ENCODE measurements at places on chromosomes 11 and 22.
A peak's percentile ranks its signal among the peaks of the same experiment; 100 is the strongest.

DNA sequence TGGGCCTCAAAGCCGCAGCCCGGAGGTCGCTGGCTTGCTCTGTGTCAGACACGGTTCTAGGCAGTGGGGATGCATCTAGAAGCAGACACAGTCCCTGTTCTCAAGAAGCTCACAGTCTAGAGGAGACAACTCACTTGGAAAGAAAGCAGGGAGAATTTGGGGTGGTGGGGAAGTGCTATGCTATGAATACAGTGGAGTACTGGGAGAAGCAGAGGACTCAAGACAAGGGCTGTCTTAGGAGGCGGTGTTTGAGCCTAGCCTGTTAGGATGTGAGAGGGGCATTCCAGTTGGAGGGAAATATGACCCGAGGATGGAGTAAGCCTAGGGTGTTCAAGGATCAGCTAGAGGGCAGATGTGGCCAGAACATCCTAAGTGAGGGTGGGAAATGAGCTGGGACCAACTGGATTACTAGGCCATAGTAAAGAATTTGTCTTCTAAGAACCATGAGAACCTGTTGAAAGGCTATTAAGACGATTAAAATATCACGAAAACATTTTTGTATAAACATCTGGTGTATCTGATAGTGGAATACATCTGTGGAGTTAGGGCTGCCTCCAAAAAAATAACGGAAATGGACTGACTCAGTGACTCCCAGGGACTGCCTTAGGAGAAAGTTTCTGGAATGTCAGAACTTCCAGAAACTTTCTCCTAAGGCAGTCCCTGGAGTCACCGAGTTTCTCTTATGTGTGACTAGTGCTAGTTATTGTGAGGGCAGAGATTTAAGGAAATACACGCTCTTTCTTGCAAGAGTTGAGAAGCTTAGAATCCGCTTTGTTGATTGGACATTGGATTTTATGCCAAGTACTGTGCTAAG lies 1.1 kb upstream of the PITPNB start:
- no peak for DNase-seq

DNA sequence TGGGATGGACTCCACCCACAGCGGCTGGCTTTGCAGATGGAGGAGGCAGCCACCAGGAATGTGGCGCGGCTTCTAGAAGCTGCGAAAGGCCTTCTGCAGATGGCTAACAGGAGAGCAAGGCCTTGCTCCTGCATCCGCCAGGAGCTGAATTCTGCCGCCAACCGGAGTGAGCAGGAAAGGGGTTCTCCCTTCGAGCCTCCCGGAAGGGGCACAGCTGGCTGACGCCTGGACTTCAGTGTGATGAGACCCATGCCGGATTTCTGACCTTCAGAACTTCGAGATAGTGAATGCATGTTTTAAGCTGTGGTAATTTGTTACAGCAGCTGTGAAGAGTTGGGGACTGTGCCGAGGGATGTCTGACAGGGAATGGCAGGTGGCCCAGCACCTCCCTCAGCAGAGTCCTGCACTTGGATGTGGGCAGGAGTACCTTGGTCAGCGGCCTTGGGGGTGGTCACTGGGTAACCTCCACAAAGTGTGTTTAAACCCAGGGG lies 7.7 kb downstream of the TBC1D22A start:
- no peak for DNase-seq

DNA sequence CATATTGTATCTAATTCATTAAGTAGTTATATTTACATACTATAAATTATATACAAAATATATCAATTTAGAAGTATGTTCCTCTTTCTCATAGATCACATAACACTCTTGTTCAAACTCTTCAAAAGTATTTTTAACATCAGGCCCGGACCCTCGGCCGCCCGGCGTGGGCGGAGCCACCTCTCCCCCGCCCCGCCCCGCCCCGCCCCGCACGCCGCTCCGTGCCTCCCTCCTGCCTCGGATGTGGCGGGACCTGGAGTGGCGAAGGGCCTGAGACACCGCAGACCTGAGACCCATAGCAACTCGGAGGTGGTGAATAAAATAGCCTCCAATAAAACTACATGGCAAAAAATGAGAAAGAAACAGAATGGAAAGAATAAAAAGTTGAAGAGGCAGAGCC lies 105.9 kb upstream of the BDNF start:
- DNase-seq = no peak

GRCh38 chr22:42711281-42711731 lies 9.4 kb downstream of the A4GALT start:
- no peak for DNase-seq

DNA sequence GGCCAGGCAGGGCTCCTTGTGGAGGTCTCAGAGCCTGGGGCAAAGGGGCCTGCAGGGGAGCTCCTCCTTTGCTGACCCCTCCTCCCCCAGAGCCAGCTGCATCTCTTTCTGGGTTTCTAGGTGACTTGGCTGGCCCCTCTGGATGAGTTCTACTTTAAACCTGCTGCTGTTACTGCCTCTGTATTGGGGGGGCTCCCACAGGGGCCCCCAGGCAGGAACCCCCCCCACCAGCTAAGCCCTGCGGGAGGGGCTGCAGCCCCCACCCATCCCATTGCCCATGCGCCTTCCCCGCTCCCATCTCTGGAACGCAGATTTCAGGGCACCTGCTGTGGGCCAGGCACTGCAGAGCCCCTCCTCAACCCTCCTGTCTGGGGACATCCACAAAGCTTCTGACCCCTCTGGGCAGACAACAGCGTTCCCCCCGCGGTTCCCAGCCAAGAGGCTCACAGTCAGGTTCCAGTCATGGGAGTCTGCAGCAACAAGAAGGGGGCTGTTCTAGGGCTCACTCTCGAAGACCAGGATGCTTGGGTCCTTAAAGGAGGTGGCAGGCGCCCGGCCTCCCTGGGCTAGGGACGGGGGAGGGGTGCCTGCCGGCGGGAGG lies 815 bp upstream of the PLCB3 start:
- DNase-seq = no peak

DNA sequence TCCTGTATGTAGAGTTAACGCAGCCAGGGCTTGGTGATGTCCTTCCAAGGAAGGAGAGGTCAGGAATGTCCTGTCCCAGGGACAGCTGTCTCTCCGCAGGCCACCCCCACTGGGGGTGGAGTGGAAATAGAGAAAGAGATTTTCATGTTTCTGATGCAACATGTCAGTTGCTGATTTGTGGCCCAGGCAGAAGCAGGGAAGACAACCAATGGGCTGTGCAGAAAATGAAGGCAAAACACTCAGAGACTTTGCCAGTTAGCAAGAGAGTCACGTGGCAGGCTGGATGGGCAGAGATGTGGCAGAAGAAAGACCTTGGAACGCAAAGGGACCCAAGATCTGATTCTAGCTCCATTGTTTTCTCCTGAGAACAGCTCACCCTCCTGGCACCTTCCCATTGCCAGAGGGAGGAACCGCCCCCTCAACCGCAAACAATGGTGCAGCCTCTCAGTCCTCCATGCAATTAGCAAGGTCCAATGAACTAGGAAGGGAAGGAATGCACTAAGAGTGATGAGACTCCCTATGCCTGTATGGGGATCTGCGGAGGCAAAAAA lies 71.0 kb downstream of the SYN3 start:
- DNase-seq = peak; percentile 19

GRCh38 chr11:12079726-12080556 lies 30.4 kb upstream of the MICAL2 start:
- DNase-seq = peak; percentile 91

- no peak for DNase-seq
These were observed 9.4 kb downstream of the AGBL2 start for GRCh38 chr11:47705721-47706120.

DNA sequence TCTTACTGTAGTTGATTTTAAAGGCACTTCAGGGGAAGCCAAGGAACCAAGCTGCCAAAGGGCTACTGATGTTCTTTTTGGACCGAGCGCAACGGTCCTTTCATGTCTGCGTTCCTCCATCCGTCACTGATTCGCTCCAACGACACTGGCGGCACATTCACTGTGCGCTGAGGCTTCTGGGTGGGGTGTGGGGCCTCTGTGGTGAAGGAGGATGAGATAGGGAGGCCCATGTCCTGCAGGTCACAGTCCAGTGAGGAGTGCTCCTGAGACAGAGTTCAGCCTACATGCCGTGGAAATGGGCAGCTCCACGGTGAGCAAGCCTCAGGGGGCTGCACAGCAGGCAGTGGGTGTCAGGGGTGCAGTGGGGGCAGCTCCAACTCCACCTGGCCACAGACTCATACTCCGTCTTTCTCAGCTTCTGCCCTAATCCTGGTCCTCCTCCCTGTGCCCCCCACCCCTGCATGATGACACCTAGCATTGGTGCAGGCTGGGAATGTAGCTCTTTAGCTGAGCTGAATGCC lies 87.8 kb upstream of the SHANK2 start:
- DNase-seq = no peak

DNA sequence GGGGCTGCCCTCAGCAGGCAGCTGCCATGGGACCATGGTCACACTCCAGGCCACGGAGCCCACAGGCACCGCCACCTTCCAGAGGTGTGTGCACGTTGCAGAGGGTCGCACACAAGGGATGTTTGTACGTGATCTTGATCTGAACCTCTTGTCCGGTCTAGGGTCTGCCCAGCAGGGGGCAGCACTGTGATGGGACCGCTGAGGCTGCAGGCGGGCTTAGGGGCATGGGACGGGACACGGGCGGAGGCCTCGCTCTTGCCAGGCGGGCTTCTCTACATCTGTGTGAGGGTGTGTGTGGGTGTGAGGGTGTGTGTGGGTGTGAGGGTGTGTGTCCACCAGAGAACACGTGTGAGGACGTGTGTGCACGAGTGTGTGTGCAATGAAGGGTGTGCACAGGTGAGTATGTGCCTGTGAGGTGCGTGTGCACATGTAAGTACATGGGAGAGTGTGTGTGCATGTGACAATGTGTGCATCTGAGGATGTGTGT lies 52.4 kb downstream of the CACNA1I start:
- DNase-seq = peak; percentile 54

DNA sequence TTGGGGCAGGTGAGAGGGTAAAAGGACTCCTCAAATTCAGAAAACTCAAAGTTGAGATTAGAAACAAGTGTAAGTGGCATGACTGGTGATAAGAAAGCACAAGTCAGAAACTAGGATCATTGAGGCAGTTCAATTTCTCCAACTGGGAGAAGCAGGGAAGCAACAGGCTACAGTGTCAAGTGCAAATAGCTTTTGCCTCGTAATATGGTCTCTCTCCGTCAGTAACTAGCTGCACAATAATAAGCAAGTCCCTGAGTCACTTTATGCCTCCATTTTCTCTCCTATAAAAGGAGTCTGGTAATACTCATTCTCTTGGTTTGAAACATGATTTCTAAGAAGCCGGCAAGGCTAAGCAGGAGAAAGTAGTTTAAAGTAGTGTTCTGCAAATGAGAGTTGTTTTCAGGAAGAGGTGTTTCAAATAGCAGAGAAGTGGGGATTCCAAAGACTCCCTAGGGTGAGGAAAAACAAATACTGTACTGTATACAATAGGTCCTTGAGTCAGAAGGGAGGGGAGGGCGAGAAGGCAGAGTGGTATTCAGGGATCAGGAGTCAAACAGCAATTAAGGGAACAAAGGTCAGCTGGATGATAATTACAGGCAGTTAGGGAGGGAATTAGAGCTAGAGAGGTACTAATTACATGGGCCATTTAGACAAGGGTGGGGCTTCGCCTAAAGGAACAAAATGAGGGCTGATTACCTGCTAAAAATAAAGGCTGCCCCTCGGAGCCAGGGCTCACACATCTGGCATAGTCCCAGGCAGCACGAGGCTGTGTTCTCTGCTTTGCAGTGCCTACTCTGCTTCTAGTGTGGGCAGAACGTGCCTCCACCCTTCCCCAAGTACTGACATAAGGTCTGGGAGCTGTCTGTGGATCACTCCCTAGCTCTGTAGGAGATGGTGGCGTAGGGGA lies 96.0 kb upstream of the BDNF start:
- DNase-seq = peak; percentile 31

GRCh38 chr22:30325065-30325720 lies 1.5 kb downstream of the TBC1D10A start:
- peak; percentile 89 for DNase-seq

DNA sequence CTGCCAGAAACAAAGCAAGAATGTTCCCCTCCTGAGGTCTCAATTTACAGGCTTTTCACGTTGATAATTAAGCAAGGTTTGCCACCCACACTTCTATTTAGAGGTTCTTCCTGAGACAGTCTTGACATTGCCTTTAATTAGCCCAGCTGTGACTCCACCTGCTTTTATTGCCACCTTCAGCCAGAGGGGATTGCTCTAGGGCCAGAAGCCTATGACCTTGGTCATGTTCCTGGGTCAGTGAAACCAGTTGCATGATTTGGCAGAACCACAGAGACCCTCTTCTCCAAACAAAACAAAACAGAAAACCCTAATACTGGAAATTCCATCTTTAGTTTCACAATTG lies 89.8 kb downstream of the APIP start:
- no peak for DNase-seq

- no peak for DNase-seq
These were observed 1.7 kb upstream of the LRRC74B start for GRCh38 chr22:21043860-21044535.

GRCh38 chr11:65212226-65212801 lies 30.6 kb downstream of the CAPN1 start:
- no peak for DNase-seq

DNA sequence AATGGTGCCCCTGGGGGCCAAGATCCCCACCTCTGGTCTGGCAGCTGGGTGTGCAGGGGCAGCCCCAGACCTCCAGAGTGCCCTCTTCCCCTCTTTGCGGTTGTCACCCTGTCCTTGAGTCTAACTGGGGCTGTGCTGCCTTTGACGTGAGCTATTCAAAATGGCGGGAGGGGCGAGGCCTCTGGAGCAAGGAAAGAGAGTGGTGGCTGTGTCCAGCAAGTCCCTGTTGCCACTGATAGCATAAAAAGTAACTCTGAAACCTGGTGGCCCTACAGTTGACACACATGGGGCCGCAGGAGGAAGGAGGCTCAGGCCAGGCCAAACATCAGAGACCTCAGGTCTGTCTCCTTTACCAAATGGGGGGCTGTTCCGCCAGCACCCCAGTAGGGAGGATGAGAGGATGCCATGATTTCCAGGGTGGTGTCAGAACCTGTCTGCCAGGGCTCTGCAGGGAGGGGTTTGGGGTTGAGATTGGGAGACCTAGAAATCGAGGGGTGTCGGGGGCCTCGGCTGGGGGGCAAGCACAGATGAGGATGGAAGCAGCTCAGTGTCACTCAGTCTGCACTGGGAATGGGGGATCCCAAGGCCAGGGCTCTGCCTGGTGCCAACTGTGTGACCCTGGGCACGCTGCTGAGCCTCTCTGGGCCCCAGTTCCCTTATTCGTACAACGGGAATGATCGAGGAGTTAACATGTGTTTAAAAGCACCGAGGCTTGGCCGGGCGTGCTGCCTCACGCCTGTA lies 49.2 kb upstream of the KCNQ1OT1 start:
- no peak for DNase-seq

GRCh38 chr22:44261861-44262595 lies 50.7 kb downstream of the SHISAL1 start:
- DNase-seq = no peak

- peak; percentile 39 for DNase-seq
These were observed 23.3 kb upstream of the PLEKHB1 start for GRCh38 chr11:73622926-73623593.

- peak; percentile 79 for DNase-seq
These were observed 55.5 kb downstream of the ABTB2 start for GRCh38 chr11:34302046-34302921.

DNA sequence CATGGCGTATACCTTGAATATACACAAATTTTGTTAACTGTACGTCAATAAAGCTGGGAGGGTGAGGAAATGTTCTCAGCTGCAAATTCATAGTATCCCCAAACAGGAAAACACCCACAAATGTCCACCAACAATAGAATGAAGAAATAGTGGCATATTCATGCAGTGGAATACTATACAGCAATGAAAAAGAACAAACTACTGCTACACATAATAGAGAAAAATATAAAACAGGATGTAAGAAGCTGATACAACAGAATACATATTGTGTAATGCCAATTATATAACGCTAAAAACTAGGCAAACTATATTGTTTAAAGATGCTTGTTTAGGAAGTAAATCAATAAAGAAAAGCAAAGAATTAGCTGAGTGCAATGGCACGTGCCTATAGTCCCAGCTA lies 81.5 kb downstream of the SIK3 start:
- no peak for DNase-seq

Data from COLO829 (cell line).